Central memory CD8-positive, alpha-beta T cell (primary cell): ENCODE measurements at places on chromosomes 13 and 19.

DNA sequence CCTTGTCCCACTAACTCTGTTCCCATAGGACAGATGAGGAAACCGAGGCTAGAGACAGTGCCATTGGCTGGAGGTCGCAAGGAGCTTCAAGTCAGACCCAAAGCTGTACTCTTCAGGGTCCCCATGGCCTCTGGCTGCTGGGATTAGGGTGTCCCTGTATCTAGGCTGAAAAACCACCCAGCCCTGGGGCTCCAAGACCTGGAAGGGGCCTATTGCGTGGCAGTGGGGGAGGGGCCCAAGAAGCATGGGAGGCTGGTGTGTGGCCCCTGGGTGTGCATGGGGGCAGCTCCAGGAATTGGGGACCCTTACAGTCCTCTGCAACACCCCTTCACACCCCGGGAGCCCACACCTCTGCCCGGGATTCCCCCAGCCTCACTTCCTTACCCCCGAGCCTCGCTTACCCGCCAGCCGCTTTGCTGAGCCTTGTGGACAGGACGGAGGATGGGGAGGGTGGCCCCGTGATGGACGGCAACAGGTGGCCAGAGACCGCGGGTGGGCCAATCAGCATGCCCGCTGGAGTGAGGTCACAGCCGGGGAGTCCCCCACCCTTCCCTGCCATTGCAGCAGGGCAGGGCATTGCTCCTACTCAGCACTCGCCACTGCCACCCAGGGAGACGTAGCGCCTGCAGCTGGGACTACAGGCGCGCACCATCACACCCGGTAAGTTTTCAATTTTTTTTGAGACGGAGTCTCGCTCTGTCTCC lies at the start of gene JSRP1:
Gene JSRP1 (minus strand): TSS at position 436 of the 704 bp plus-strand sequence. CDS start 1,103 bp downstream, outside the sequence.
- H3K4me1 ChIP-seq: peaks cover 19% of the 10 kb centered on the region
- peaks cover 16% of the 10 kb centered on the region for H3K36me3 ChIP-seq
- H3K4me3 ChIP-seq: peak within 1 kb of the TSS; percentile 37
- H3K27me3 ChIP-seq: no peaks in the 10 kb centered on the region

DNA sequence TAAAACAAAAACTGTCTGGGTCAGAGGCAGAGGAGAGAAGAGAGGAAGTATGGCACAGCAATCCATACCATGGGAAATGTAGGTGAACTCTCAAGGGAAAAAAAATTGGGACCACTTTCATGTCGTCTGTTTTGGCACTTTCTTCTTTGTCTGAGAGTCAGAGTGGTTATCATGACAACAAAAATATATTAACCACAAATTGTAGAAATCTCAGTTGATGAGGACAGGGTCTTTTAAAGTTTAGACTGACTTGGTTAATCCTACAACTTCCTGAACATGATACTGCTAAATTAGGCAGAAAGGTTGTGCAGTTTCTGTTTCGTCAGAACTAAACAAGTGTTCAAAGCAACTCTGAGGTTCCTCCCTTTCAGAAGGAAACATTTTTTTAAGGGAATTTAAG lies 15.2 kb downstream of the KLF5 start:
- no peaks in the 10 kb centered on the region for H3K4me1 ChIP-seq
- H3K27ac ChIP-seq: no peak overlapping the region
- DNase-seq: no peak
- H3K4me3 ChIP-seq: no peak overlapping the region
- H3K36me3 ChIP-seq: no peaks in the 10 kb centered on the region

DNA sequence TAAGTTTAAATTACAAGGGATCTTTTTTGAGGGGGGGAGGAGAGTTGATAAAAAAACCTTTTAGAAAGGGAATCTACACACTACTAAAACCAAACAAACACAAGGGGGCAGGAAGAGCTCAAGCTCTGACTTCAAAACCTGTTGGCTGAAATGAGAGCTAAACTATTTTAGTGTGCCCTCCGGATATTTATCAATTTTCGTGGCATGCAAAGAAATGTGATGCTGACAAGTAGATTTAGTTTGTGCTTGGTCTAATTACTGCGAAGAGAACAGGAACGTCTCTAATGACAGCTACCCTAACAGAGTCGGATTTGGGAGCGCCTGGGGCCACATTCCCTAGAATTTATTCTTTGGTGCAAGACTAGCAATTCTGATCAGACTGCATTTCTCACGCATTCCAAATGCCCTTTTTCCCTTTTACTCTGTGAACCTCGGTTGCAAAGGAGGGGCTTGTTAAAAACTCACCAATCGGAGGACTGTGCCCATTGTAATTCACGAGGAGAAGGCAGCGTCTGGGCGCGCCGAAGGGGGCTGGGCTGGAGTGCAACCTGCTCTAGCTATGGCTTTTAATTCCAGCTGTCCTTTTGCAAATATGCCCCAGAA lies 802 bp upstream of the FREM2 start:
- H3K27me3 ChIP-seq: peaks cover 15% of the 10 kb centered on the region
- DNase-seq: no peak
- H3K27ac ChIP-seq: no peak overlapping the region

DNA sequence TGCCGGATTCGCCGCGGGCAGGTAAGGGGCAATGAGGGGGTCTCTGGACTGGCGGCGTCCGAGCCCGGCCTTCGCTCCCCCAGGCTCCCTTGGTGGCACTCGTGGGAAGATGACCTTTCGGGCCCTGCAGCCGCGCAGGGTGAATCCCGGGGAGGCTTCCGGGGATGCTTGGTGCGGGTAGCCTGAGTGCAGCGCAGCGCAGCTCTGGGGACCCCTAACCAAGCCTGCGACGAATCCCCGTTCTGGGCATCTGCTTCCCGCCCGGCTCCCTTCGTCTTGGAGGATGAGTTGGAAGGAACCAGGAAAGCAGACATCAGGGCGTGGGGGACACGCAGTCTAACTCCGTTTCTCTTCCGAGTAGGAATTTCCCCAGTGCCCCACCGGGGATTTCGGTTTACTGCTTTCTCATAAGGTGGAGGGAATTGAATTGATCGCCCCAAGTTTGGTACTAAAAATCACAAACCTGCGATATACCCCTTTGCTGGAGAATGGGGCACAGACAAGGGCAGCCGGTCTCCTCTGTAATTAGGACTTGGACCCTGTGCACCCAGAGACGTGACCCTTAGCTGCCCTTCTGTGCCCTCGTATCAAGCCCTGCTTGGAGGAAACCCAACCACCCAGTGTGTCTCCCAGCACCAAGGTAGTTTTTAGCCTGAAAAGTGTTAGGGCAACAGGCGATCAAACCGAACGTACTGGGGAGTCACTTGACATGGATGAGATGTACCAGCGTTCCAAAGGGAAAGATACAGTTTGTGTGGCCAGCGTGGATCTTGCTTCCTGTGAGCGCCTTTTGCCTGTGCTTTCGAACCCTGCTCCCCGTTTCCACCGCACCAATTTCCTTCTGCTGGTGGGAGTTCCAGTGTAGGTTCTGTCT lies 1.0 kb downstream of the GPC5 start:
- peaks cover 20% of the 10 kb centered on the region for H3K27me3 ChIP-seq
- no peak overlapping the region for H3K27ac ChIP-seq
- peaks cover 1% of the 10 kb centered on the region for H3K36me3 ChIP-seq
- H3K4me3 ChIP-seq: peak overlapping the region; percentile 71

- no peak overlapping the region for H3K27ac ChIP-seq
- H3K27me3 ChIP-seq: no peaks in the 10 kb centered on the region
- no peaks in the 10 kb centered on the region for H3K4me1 ChIP-seq
- DNase-seq: no peak
- no peak overlapping the region for H3K4me3 ChIP-seq
Observed at GRCh38 chr19:16027528-16027927, 48.8 kb upstream of the TPM4 start.

- no peak for DNase-seq
- no peaks in the 10 kb centered on the region for H3K36me3 ChIP-seq
- peaks cover 66% of the 10 kb centered on the region for H3K27me3 ChIP-seq
- no peak overlapping the region for H3K27ac ChIP-seq
Observed at GRCh38 chr19:51009061-51009891, 7.9 kb upstream of the KLK8 start.

- no peak for DNase-seq
- H3K27ac ChIP-seq: no peak overlapping the region
- no peak overlapping the region for H3K4me3 ChIP-seq
- peaks cover 5% of the 10 kb centered on the region for H3K4me1 ChIP-seq
- peaks cover 33% of the 10 kb centered on the region for H3K36me3 ChIP-seq
- H3K27me3 ChIP-seq: no peaks in the 10 kb centered on the region
Observed at GRCh38 chr19:34336781-34337271, 28.2 kb upstream of the GPI start.

DNA sequence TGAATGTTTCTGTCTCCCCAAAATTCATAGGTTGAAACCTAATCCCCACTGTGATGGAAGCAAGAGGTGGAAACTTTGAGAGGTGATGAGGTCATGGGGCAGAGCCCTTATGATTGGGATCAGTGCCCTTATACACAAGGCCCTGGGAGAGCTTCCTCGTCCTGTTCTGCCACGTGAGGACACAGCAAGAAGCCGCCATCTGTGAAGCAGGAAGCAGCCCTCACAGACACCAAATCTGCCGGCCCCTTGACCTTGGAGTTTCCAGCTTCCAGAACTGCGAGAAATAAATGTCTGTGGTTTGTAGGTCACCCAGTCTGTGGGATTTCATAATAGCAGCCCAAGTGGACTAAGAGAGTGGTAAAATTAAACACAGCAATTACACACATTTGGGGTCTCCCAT lies 737.4 kb downstream of the UQCRFS1 start:
- no peak for DNase-seq
- no peaks in the 10 kb centered on the region for H3K27me3 ChIP-seq
- H3K36me3 ChIP-seq: no peaks in the 10 kb centered on the region
- H3K4me1 ChIP-seq: no peaks in the 10 kb centered on the region
- no peak overlapping the region for H3K27ac ChIP-seq
- no peak overlapping the region for H3K4me3 ChIP-seq

DNA sequence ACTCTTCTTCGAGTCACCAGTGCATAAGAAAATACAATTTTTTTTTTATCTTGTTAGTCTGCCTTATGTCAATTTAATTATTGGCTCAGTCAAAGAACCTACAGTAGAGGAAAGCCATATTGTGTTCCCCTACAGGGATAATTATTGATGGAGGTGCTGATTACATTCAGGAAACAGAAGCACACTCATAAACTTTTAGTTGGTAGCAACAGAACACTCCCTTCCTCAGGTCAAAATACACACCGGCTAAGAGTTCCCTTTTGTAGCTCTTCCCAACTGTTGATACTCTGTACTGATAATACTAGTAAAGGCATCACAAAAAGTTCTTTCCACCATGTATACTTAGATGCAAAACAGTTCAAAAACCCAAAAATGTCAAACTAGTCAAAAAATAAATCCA lies 18.4 kb downstream of the FOXO1 start:
- H3K27me3 ChIP-seq: no peaks in the 10 kb centered on the region
- peaks cover 83% of the 10 kb centered on the region for H3K4me1 ChIP-seq
- H3K27ac ChIP-seq: no peak overlapping the region
- H3K36me3 ChIP-seq: peaks cover 10% of the 10 kb centered on the region

GRCh38 chr13:45718992-45719391 lies 16.9 kb downstream of the CBY2 start:
- no peak overlapping the region for H3K4me3 ChIP-seq
- peaks cover 23% of the 10 kb centered on the region for H3K27me3 ChIP-seq
- H3K36me3 ChIP-seq: no peaks in the 10 kb centered on the region
- no peak overlapping the region for H3K27ac ChIP-seq

GRCh38 chr13:107005577-107005976 lies 437.6 kb upstream of the ARGLU1 start:
- no peaks in the 10 kb centered on the region for H3K4me1 ChIP-seq
- H3K27me3 ChIP-seq: no peaks in the 10 kb centered on the region
- no peak overlapping the region for H3K27ac ChIP-seq
- DNase-seq: no peak
- no peaks in the 10 kb centered on the region for H3K36me3 ChIP-seq
- no peak overlapping the region for H3K4me3 ChIP-seq

GRCh38 chr13:52827839-52828238 lies 20.6 kb downstream of the PCDH8 start:
- peaks cover 1% of the 10 kb centered on the region for H3K36me3 ChIP-seq
- no peak overlapping the region for H3K27ac ChIP-seq
- DNase-seq: no peak

- no peak for DNase-seq
- H3K27me3 ChIP-seq: peaks cover 10% of the 10 kb centered on the region
- H3K4me1 ChIP-seq: no peaks in the 10 kb centered on the region
- no peak overlapping the region for H3K27ac ChIP-seq
- H3K36me3 ChIP-seq: no peaks in the 10 kb centered on the region
Observed at GRCh38 chr13:91312324-91312723, 35.2 kb upstream of the MIR17HG start.

DNA sequence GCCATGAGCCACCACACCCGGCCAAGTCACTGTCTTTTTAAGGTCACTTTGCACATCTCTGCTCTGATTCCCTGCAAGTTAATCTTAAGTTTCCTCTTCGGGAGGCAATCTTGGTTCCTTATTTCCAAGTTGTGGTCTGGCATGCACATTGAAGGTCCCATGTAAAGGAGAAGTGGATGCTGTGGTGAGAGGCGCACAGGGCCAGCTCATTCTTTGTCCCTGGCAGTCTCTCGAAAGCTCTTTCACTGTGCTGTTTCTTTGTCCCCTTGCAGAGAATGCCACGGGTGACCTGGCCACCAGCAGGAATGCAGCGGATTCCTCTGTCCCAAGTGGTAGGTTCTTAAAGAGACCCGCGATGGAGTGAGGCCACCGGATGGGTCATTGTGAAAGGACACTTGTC lies 16.4 kb upstream of the C19orf33 start:
- no peak for DNase-seq
- no peak overlapping the region for H3K27ac ChIP-seq
- H3K36me3 ChIP-seq: peaks cover 6% of the 10 kb centered on the region
- no peaks in the 10 kb centered on the region for H3K27me3 ChIP-seq

- H3K27me3 ChIP-seq: no peaks in the 10 kb centered on the region
- H3K36me3 ChIP-seq: peaks cover 31% of the 10 kb centered on the region
- H3K27ac ChIP-seq: no peak overlapping the region
- no peak for DNase-seq
- H3K4me3 ChIP-seq: no peak overlapping the region
Observed at GRCh38 chr19:6415591-6416190, 8.9 kb downstream of the KHSRP start.

- peaks cover 36% of the 10 kb centered on the region for H3K36me3 ChIP-seq
- DNase-seq: no peak
- H3K4me1 ChIP-seq: peaks cover 44% of the 10 kb centered on the region
- peak overlapping the region; percentile 99 for H3K27ac ChIP-seq
Observed at GRCh38 chr19:6668691-6669090, 1.3 kb downstream of the TNFSF14 start.

DNA sequence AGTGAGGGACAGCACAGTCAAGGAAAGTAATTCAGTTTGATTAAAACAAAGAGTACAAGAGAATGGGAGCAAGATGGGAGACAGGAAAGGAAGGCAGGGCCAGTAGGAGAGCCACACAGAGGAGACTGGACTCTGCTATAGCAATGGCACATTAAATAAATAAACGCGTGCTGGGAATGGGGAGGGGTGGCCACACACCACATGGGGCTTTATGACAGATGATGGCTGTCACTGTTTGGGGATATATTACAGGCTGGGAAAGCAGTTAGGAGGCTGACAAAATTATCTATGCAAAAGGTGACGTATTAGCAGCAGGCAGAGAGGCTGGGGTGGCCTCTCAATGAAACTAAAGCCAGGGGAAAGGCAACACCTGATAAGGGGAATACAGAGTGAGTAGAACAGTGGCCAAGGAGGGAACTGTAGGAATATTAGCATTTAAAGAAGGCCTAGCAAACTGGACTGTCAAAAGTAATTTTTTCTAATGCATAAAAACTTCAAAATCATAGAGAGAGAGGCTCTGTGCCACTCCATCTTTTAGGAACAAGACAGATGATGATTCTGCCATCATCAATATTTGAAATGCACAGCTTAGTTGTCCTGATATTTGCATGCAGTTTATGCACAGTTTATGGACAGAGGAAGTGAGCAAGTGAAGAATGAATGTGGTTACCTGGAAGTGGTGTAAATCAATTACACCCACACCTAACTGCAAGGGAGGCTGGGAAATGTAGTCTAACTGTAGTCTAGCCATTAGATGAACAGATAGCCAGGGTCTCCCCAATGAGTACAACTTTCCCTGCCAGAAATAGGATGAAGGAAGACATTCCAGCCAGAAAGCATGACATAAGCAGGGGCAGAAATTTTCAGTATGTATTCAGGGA lies 346.5 kb downstream of the FOXO1 start:
- no peaks in the 10 kb centered on the region for H3K27me3 ChIP-seq
- no peak for DNase-seq
- peaks cover 2% of the 10 kb centered on the region for H3K36me3 ChIP-seq
- H3K4me1 ChIP-seq: peaks cover 34% of the 10 kb centered on the region
- no peak overlapping the region for H3K4me3 ChIP-seq
